ENCODE measurements at places on chromosomes 4 and X.

- no peak for DNase-seq
Measured at GRCh38 chr4:22595684-22596083, 79.8 kb upstream of the ADGRA3 start.

- DNase-seq, result no peak
Measured at GRCh38 chr4:181278941-181279340, 964.3 kb upstream of the TENM3 start.

DNA sequence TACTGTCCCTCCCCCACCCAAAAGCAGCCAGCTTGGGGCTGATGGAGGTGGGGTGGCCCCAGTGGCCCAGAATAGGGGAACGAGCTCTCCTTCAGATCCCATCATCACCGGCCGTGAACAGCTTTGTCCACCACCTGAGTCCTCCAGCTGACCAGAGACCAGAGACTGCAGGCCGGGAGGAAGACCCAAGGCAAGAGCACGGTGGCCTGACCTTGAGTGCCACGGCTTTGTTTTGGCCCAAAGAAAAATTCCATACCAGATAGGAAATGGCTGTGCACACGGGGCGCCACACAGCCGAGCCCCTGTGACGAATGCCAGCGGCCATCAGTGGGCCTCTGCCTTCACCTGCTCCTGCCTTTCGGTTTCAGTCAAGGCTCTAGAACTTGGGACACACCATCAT lies 5.2 kb downstream of the HMX1 start:
- DNase-seq, result no peak

DNA sequence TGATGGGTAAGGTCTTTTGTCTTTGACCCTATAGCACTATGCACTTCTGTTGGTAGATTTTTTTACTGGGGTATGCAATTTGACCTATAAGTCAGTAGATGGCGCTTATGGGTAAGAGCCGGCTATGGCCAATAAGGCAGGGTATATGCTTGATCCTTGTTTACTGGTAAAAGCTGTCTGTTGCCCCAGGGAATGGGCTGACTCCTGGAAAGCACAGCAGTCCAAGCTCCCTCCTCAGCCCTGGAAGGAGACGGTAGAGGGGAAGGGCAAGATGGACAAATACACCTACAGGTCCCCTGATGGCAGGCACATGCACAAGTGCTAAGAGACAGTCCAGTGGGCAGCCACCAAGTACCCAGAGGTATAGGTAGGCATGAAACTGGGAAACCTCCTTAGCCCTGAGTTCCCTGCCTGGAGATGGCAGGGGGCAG lies 63.7 kb downstream of the ADAMTS3 start:
- no peak for DNase-seq

GRCh38 chr4:48025005-48025404 lies 8.4 kb downstream of the NIPAL1 start:
- DNase-seq, result no peak

- DNase-seq, result no peak
Measured at GRCh38 chr4:114497116-114497515, 101.5 kb upstream of the UGT8 start.

DNA sequence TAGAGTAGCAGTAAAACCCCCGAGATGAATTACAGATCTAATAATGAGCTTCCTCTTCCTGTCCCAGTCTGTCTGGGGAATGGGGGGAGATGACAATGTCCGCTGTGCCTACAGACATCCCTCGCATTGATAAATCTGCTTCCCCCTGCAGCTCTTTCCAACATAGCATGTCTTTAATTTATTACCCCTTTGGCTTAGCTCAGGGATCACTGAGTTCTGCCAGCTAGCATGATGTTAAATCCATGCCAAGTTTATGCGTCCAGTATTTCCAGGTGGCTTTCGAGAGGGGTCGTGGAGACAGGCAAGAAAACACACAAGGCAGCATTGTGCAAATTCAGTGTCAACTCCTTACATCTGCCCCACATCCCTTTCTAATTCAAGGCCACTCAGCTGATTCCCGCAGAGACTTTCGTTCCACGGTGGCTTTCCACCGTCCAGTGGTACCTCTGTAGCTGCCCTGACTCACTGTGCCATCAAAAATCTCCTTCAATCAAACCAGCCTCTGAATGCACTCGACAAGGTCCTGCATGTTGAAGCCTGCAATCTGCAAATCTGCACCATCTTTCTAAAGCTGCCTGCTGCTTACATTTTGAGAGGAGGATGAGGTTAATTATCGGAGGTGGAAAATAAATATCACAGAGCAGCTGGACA lies 75.1 kb downstream of the MXRA5 start:
- no peak for DNase-seq

GRCh38 chr4:186948361-186949242 lies 224.9 kb upstream of the FAT1 start:
- no peak for DNase-seq

Measured in activated CD4-positive, alpha-beta T cell treated with anti-CD3 and anti-CD28 coated beads, Interleukin-2, amount 50 U/mL, for 24 hours (primary cell).